ENCODE measurements at places on chromosomes 1 and 21.

- no peak for DNase-seq
Observed at GRCh38 chr1:183346276-183346732, 71.9 kb downstream of the NMNAT2 start.

DNA sequence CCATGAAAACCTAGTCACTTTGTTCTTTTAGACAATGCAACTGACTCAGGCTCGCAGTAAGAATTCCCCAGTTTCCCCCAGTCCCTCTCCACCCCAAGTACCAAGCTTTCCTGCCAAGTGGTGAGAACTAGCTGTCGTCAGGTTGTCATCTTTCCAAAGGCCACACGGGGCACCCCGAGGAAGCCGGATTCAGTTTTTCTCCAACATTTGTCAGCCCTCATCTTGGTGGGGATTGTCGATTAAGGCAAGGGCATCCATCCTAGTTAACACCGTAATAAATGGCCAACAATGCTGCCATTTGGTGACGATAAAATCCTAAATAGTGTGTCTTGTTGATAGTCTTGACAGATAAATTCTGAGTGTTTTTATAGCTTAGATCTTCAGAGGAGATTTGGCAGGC, 55.9 kb upstream of the PROX1 start:
- DNase-seq, result no peak

DNA sequence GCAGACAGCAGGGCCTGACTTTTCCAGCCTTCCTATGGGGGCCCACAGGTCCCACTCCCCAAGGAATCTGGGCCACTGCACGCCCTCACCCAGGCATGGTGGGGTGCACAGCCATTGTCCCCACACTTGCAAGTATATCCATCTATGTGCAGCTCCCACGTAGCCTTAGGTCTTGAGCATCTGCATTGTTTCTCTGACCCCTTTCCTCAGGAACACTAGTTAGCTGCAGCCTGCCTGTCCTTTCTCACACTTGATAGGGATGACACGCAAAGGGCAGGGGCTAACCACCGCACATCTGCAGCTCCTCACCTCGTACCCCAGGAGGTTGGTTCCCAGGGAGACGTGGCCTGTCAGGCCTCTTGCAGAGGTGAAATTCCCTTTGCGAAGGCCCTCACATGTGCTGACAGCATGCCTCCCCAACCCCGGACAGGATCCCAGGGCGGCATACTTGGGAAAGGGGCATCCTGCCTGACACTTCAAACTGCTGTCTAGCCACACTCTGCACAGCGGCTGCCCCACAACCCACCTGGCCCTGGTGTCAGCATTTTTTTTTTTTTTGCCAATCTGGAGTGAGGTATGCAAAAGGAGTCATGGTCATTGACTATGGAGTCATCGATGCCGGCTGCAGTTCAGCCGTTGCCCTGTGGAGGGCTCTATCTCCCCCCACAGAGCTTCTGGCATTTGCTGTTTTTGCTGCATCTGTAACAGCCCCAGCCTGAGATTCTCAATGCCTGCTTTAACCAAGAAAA, 5.0 kb downstream of the JMJD4 start:
- peak; percentile 27 for DNase-seq

DNA sequence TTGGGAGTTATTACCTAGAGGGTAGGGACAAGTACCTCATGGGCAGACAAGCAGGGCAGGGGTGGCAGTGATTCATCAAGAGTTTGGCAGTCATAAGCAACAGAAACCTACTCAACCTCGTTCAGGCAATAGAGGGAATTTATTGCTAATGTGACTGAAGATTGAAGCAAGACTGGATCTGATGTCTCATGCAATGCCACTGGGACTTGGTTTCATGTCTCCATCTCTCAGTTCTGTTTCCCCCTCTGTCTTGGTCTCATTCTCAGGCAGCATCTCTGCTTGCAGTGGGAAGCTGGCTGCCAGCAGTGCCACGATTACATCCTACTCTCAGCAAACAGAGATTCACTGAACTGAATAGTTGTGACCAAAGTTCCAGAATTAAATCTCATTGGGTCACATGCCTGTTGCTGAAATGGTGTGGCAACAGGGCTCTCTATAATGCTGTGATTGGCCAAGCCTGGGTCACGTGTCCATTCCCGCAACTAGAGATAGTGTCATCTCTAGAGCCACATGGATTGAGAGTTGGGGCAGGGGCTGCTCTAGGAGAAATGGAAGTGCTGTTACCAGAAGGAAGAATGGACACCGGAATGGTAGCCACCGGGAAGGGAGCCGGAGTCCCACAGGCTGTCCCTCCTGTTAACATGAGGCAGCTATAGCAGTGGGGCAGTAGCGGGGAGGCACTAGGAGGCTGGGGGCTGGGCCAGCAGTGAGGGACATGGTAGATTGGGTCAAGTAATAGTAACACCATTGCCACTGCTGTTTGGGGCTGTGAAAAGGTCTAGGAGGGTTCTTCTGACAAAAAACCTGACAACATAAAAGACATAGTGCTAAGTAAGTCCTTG, 3.9 kb upstream of the CDC42 start:
- DNase-seq, result peak; percentile 13

- no peak for DNase-seq
Observed at GRCh38 chr21:29078869-29079767, 5.7 kb upstream of the CCT8 start.

DNA sequence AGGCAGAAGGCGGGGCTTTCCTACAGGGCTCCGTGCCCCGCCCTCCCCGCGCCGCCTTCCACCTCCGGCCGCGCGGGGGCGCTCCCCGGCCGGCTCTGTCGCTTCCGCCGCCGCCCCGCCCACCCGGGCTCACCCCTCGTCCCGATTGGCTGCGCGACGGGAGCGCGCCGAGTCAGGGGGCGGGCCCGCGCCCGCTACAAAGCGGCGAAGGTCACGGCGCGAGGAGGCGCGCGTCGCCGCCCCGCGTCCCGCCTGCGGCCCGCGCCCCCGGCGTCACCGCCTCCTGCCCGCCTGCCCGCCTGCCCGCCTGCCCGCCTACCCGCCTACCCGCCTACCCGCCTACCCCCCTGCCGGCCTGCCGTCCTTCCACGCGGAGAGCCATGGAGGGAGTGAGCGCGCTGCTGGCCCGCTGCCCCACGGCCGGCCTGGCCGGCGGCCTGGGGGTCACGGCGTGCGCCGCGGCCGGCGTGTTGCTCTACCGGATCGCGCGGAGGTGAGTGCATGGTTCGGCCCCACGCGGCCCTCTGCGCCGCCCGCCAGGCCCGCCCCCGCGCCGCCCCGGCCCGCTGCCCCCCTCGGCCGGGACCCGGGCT, at the start of gene TMEM201:
Gene TMEM201 (plus strand): TSS at position 361 of the 593 bp plus-strand sequence. CDS start 20 bp downstream, at position 381.
- peak; percentile 84 for DNase-seq

DNA sequence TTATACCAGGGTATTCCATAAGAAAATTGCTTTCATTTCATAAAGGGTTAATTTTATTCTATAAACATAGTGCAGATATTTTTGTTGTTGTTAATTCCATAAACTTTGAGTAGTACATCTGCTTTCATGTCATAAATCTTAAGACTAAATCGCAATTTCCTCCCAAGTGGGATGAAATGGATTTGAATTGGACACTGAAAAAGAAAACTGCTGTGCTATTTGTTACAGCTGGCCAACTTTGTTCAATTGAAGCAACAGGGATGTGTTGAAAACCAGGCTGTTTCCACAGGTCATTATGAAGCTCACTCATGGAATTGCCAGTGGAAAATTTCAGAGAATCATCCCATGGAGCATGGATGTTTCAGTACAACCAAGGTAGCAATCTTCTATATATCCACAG, 252.5 kb upstream of the RGS18 start:
- DNase-seq, result no peak

GRCh38 chr1:25477448-25478034, 46.8 kb downstream of the MACO1 start:
- DNase-seq, result no peak

- DNase-seq, result peak; percentile 30
Observed at GRCh38 chr1:210696709-210697108, 368.0 kb downstream of the HHAT start.

- DNase-seq, result no peak
Observed at GRCh38 chr21:40901691-40902090, 54.7 kb upstream of the DSCAM start.

DNA sequence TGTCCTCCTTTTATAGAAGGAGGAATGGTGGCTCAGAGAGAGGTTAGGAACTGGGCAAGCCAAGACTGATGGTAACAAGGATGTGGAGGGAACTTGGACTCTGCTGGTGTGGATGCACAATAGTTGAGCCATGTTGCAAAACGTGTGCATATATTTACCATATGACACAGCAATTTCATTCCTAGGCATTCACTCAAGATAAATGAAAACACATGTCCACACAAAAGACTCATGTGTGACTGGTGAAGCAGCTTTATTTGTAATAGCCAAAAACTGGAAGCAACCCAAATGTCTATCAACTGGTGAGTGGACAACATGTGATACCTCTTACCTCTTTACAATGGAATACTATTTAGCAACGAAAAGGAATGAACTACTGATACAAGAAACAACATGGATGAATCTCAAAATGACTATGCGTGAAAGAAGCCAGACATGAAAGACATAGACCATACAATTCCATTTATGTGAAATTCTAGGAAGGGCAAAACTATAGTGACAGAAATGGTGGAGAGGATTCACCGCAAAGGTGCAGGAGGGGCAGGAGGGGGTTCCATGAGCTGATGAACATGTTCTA, 36.2 kb downstream of the CAMK2N1 start:
- no peak for DNase-seq

GRCh38 chr1:95340061-95340460, 106.1 kb downstream of the RWDD3 start:
- no peak for DNase-seq

GRCh38 chr21:35386491-35387079, 337.5 kb upstream of the RUNX1 start:
- no peak for DNase-seq

DNA sequence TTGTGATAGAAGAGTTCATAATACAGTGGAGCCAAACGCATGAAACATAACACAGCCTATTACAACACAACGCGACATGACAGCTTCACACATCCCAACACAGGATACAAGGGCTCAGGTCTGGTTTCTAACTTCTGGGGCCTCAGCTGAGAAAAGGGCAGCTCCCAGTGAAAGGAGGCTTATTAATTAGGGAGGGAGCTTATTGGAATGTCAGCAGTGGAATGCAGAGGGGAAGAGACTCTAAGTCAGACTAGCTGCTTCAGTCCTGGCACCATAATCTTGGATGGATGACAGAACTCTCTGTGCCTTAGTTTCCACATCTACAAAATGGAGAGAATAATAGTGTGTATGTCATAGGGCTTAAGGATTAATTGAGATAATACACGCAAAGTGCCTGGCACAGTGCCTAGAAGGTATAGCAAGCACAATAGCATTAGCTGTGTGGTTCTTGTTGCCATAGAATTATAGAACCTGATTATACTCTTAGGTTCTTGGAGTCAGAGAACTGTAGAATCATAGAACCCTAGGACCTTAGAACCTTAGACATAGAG, 22.7 kb upstream of the SLC2A1 start:
- no peak for DNase-seq

DNA sequence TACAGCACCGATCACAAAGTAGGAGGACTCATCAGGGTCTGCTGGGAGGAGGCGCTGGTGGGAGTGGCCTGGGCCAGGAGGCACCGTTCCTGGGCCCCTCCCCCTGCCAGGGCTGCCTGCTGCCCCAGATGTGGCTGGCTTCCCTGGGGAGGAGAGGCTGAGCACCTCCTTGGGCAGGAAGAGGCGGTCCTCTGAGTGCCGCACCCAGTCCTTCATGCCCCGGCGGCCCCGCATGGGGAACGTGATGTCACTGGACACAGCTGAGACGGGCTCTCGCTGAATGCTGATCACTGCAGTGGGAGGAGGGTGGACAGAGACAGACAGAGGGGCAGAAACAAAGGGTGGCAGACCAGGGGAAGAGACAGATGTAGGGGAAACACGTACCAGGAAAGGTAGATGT, 24.8 kb downstream of the ADGRB2 start:
- peak; percentile 70 for DNase-seq

DNA sequence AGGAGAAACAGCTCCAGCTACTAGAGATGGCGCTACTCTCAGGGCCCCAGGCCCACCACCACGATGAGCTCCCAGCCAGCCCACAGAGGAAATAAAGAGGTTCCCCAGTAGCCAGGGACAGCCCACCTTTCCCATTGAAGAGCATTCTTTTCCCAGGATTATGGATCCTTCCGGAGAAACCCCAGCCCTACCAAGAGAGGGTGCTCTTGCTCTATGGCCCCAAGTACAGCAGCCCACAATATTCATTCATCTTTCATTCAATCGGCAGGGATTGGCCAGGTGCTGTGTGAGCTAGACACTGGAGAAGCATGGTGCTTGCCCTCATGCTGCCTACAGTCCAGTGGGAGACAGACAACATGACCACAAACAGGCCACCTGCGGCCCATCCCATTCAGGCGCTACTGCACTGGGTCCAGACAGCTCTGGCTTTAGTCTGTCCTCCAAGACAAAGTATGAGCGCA, 29.9 kb downstream of the PMVK start:
- peak; percentile 45 for DNase-seq

- peak; percentile 18 for DNase-seq
Observed at GRCh38 chr1:28087614-28088167, 719 bp downstream of the EYA3 start.

GRCh38 chr1:185337246-185337645, 20.2 kb upstream of the IVNS1ABP start:
- no peak for DNase-seq

DNA sequence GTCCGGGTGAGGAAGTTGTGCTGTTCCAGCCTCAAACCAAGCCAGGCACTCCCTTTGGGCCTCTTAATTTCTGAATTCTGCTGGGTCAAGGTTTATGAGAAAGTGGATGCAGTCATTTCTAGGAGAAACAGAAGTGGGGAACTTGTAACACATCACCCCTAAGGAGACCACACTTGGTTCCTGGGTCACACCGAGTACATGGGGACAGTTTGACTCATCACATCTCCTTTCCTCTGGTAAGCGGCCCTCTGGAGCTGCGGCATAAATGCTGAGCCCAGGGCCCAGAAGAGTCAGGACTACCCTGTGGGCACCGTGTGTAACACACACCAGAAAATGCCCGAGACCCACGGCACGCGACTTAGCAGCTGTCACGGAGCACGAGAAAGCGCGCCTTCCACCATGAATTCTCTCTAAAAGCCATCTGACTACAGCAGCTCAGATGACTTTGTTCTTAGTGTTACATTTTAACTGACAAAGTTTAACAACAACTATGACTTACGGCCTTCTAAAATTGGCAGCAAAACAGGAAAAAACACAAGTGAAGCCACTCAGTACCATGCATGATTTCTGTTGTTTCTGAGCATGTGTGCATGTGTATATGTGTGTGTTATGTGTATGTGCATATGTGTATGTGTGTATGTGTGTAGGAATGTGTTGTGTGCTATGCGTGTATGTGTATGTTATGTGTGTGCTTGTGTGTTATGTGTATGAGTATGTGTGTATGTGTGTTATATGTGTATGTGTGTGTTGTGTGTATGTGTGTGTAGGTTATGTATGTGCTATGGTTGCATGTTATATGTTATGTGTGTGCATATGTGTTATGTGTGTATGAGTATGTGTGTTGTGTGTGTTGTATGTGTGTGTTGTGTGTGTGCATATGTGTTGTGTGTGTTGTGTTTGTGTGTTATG, 50.8 kb downstream of the TOMM20 start:
- DNase-seq, result no peak

- no peak for DNase-seq
Observed at GRCh38 chr1:159839116-159839849, 12.6 kb downstream of the SLAMF8 start.

Data from SW480 (cell line).